ENCODE measurements at places on chromosomes 7 and 10. TPM values are rescaled to one million over a fixed set of nuclear protein-coding genes. Genes with fewer than 3 reads are reported as not detected.

GRCh38 chr7:24442170-24442777 lies 131.0 kb upstream of the PALS2 start:
- no peak overlapping the region for H3K27ac ChIP-seq
- no peaks in the 10 kb centered on the region for H3K27me3 ChIP-seq
- no peak for DNase-seq
- H3K4me3 ChIP-seq = no peak overlapping the region
- H3K4me1 ChIP-seq = no peaks in the 10 kb centered on the region
- H3K36me3 ChIP-seq = no peaks in the 10 kb centered on the region

GRCh38 chr10:95328013-95328412 lies 37.2 kb upstream of the PDLIM1 start:
- no peak overlapping the region for H3K4me3 ChIP-seq
- H3K27ac ChIP-seq = no peak overlapping the region
- H3K4me1 ChIP-seq = peaks cover 18% of the 10 kb centered on the region
- DNase-seq = no peak

The RAPGEF5 gene
- total RNA-seq = 44.2 TPM

DNA sequence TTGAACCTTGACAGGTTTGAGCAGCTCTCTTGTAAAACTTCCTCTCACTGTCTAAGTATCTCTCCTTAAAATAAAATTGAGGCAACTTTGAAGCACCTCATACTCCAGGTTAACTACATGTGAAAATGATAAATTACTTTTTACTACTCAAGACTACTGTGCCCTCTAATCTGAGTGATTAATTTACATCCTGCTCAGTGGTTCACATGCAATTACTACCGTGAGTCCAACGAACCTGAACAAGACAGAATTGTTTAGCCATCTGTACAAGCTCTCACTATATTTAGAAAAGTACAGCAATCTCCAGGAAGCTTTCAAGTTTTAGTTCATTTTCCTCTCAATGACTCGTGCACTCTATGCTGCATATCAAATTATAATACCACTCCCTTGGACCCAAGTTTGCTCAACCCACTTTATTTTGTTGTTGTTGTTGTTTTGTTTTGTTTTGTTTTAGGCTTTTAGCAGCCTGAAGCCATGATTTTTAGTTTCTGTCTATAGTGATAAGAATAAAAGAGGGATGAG lies 21.2 kb downstream of the PDE1C start:
- no peak overlapping the region for H3K27ac ChIP-seq
- H3K27me3 ChIP-seq = no peaks in the 10 kb centered on the region
- no peaks in the 10 kb centered on the region for H3K4me1 ChIP-seq
- no peak overlapping the region for H3K4me3 ChIP-seq
- H3K36me3 ChIP-seq = no peaks in the 10 kb centered on the region
- DNase-seq = no peak

GRCh38 chr10:76403912-76404311 lies 972.5 kb downstream of the LRMDA start:
- no peak overlapping the region for H3K4me3 ChIP-seq
- H3K27me3 ChIP-seq = no peaks in the 10 kb centered on the region
- no peaks in the 10 kb centered on the region for H3K36me3 ChIP-seq

The UCN3 gene
- 0.35 TPM for total RNA-seq

The ZNF783 gene
- 11.5 TPM for total RNA-seq

- H3K27me3 ChIP-seq = peaks cover 7% of the 10 kb centered on the region
- H3K36me3 ChIP-seq = no peaks in the 10 kb centered on the region
- no peak overlapping the region for H3K4me3 ChIP-seq
- peaks cover 8% of the 10 kb centered on the region for H3K4me1 ChIP-seq
These were observed 302.2 kb downstream of the CCDC3 start for GRCh38 chr10:12699258-12699700.

The HOXA5 gene
- 16.1 TPM for total RNA-seq

- no peak overlapping the region for H3K4me3 ChIP-seq
- peak overlapping the region; percentile 84 for H3K27ac ChIP-seq
- H3K36me3 ChIP-seq = no peaks in the 10 kb centered on the region
- H3K27me3 ChIP-seq = no peaks in the 10 kb centered on the region
These were observed 28.1 kb upstream of the NAMPT start for GRCh38 chr7:106312906-106313305.

GRCh38 chr7:100191775-100192174 lies 14.1 kb downstream of the STAG3 start:
- H3K4me3 ChIP-seq = no peak overlapping the region
- DNase-seq = no peak
- H3K36me3 ChIP-seq = no peaks in the 10 kb centered on the region
- no peaks in the 10 kb centered on the region for H3K27me3 ChIP-seq

- H3K27ac ChIP-seq = no peak overlapping the region
- DNase-seq = peak; percentile 10
- H3K4me1 ChIP-seq = no peaks in the 10 kb centered on the region
- H3K27me3 ChIP-seq = no peaks in the 10 kb centered on the region
- no peaks in the 10 kb centered on the region for H3K36me3 ChIP-seq
- no peak overlapping the region for H3K4me3 ChIP-seq
These were observed 1120.6 kb downstream of the SORCS1 start for GRCh38 chr10:106043863-106044262.

GRCh38 chr10:33095867-33096815 lies 138.1 kb upstream of the ITGB1 start:
- DNase-seq = no peak
- no peaks in the 10 kb centered on the region for H3K27me3 ChIP-seq
- no peak overlapping the region for H3K27ac ChIP-seq
- H3K4me1 ChIP-seq = no peaks in the 10 kb centered on the region
- H3K4me3 ChIP-seq = no peak overlapping the region
- no peaks in the 10 kb centered on the region for H3K36me3 ChIP-seq

DNA sequence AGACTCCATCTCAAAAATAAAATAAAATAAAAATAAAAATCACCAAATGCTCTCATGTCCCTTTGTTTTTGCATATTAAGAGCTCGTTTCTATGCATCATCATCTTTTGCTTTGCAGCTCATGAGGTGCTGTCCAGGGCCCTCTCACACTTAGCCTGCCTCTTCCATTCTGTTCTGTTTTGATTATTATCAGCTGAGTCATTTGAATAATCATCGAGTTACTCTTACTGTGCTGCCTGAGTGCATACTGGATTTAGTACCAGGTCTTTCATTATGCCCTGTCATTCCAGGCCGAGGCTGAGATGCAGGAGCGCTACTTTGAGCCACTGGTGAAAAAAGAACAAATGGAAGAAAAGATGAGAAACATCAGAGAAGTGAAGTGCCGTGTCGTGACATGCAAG lies 33.0 kb downstream of the UCMA start:
- peaks cover 10% of the 10 kb centered on the region for H3K36me3 ChIP-seq
- H3K27me3 ChIP-seq = no peaks in the 10 kb centered on the region
- H3K4me1 ChIP-seq = no peaks in the 10 kb centered on the region
- H3K27ac ChIP-seq = no peak overlapping the region
- H3K4me3 ChIP-seq = no peak overlapping the region

The BCL7B gene
- 46.0 TPM for total RNA-seq

The NXPH1 gene
- not detected for total RNA-seq

The LRRD1 gene
- not detected for total RNA-seq

The GIMAP5 gene
- 37.8 TPM for total RNA-seq

DNA sequence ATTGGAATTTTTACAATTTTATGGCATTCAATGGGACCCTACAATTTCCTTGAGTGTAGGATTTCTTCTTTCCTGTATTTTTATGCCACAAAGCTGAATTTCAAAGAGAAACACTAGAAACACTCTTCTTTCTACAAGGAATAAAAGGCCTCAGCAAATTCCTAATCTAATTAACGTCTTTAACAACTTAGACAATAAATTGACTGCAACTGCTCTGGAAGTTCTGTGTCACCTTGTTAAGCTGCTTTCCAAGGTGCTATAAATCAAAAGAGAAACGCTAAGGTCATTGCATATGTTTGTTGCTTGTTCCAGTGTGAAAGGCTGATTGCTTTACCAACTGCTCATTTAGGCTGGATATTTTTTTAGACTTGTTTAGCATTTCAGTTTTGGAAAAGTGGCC lies 182.2 kb downstream of the POLR1F start:
- no peaks in the 10 kb centered on the region for H3K36me3 ChIP-seq
- H3K27ac ChIP-seq = no peak overlapping the region
- DNase-seq = no peak
- H3K4me1 ChIP-seq = no peaks in the 10 kb centered on the region

DNA sequence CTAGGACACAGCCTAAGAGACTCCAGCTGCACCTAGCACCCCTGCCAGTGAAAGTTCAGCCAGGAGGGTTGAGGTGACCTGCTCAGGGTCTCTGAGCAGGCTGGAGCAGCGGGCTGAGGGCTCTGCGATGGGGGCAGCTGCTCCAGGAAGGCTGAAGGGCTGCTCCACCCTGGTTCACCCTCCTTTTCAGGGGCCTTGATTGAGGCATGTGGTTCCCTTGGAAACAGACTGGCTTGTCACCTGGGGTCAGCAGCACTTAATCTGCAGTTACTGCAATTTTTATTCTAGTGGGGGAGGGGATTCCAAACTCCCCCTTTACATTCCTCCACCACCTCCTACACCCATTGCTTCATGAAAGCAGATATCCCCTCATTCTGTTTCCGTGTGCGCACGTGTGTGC lies 85.3 kb upstream of the UNC5B start:
- H3K4me3 ChIP-seq = no peak overlapping the region
- DNase-seq = no peak
- no peak overlapping the region for H3K27ac ChIP-seq
- no peaks in the 10 kb centered on the region for H3K36me3 ChIP-seq

The HGF gene
- total RNA-seq = 28.9 TPM

- H3K4me3 ChIP-seq = no peak overlapping the region
- no peaks in the 10 kb centered on the region for H3K36me3 ChIP-seq
- H3K27ac ChIP-seq = no peak overlapping the region
- no peaks in the 10 kb centered on the region for H3K27me3 ChIP-seq
- no peaks in the 10 kb centered on the region for H3K4me1 ChIP-seq
These were observed 16.3 kb upstream of the HNRNPH3 start for GRCh38 chr10:68315582-68315981.

DNA sequence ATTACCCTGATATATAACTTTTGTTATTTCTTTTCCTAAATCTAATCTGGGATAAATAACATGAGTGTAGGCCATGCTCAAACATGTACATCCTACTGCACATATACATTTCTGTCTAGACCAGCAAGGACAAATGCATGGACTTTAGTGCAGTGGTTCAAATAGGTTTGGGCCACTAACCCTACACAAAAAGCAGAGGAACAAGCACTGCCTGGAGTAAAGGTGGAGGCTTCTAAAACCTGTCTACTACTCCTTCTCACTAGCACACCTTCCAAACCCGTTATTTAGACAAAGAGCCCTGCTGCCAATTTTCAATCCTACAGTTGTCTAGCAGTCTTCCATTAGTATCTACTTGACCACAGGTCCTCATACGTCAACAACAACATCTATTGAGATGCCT lies 34.8 kb downstream of the SGCE start:
- H3K27ac ChIP-seq = no peak overlapping the region
- H3K4me3 ChIP-seq = no peak overlapping the region
- no peaks in the 10 kb centered on the region for H3K36me3 ChIP-seq
- no peaks in the 10 kb centered on the region for H3K27me3 ChIP-seq

DNA sequence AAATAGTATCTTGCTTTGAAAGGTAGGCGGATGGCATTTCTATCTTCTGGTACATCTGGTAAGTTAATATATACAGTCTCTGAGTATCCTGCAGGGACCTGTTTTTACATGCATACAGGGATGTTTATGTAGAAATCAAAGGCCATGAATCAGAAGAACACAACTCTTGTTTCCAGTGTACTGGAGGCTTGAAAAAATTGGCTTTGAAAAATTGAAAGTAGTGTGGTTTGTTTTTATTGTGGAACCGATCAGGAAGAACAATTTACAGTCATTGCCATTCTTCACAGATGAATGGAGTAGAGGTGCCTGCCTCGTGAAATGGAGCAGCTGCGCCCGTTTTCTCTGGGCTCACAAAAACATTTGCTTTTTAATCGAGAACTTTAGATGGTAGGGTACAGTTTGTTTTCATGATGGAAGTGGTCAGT lies 54.0 kb upstream of the RPA3 start:
- H3K4me3 ChIP-seq = no peak overlapping the region
- no peaks in the 10 kb centered on the region for H3K27me3 ChIP-seq
- H3K36me3 ChIP-seq = no peaks in the 10 kb centered on the region
- H3K4me1 ChIP-seq = no peaks in the 10 kb centered on the region
- no peak for DNase-seq

DNA sequence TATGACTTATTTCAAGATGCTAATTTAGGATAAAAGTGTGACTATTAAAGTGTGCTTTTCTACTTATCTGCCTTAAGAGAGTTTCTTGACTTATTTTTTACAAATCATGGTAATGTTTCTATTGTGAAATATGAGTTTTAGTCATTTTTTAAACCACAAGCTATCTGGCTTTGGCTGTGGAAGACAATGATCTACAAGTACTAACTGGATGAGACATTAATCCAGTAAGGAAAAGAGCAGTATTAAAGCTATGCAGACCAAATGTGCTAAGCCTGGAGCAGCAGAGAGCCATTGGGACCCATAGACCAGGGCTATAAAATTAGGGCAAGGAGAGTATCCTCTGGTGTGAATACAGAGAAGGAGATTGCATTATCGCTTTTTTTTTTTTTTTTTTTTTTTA lies 92.4 kb downstream of the SEMA3A start:
- H3K4me1 ChIP-seq = no peaks in the 10 kb centered on the region
- H3K27me3 ChIP-seq = no peaks in the 10 kb centered on the region
- H3K4me3 ChIP-seq = no peak overlapping the region
- no peaks in the 10 kb centered on the region for H3K36me3 ChIP-seq
- H3K27ac ChIP-seq = no peak overlapping the region
- DNase-seq = no peak

GRCh38 chr7:98213296-98213887 lies 2.2 kb downstream of the BHLHA15 start:
- H3K27ac ChIP-seq = no peak overlapping the region
- H3K36me3 ChIP-seq = no peaks in the 10 kb centered on the region
- DNase-seq = no peak
- no peak overlapping the region for H3K4me3 ChIP-seq

DNA sequence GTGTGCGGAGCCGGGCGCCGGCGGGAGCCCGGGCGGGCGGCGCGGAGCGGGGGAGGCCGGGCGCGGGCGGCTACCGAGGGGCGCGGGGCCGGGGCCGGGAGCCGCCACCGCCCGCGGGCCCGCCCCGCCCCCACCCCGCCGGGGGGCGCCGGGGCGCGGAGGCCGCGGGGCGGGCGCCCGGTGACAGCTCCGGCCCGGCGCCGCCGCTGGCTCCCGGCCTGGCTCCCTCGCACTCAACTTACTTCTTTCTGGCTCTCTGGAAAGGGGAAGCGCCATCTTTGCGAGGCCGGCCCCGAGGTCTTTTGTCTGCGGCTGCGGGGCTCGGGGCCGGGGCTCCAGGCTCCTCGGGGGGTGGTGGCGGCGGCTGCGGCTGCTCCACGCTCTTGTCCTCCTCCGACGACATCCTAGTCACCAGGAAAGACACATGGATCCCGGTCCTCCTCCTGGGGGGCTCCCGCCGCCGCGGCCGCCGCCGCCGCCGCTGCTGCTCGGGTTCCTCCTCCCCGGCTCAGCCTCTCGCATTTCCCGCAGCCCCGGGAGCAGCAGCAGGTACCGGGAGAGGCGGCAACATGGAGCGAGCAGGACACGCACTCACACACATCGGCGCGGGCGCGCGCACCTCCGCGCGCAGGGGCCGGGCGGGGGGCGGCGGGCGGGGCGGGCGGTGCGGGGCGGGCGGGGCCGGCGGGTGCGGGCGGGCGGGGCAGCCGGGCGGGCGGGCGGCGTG lies at the start of gene KMT2C:
KMT2C (minus strand) TSS at position 620 of the 727 bp plus-strand sequence; CDS start at position 403, 217 bp downstream.
- H3K27ac ChIP-seq = peak within 1 kb of the TSS; percentile 96
- peaks cover 10% of the 10 kb centered on the region for H3K4me1 ChIP-seq
- DNase-seq = peak; percentile 87
- H3K4me3 ChIP-seq = peak within 1 kb of the TSS; percentile 75
- H3K27me3 ChIP-seq = no peaks in the 10 kb centered on the region

Measured in left lung (tissue), 14 donors.